ENCODE measurements at places on chromosomes 7 and 10.

- no peak for DNase-seq
Observed at GRCh38 chr10:62873866-62874265, 57.7 kb upstream of the EGR2 start.

GRCh38 chr7:102061981-102062390 is 224.7 kb upstream of the SH2B2 start:
- DNase-seq, result peak; percentile 20

DNA sequence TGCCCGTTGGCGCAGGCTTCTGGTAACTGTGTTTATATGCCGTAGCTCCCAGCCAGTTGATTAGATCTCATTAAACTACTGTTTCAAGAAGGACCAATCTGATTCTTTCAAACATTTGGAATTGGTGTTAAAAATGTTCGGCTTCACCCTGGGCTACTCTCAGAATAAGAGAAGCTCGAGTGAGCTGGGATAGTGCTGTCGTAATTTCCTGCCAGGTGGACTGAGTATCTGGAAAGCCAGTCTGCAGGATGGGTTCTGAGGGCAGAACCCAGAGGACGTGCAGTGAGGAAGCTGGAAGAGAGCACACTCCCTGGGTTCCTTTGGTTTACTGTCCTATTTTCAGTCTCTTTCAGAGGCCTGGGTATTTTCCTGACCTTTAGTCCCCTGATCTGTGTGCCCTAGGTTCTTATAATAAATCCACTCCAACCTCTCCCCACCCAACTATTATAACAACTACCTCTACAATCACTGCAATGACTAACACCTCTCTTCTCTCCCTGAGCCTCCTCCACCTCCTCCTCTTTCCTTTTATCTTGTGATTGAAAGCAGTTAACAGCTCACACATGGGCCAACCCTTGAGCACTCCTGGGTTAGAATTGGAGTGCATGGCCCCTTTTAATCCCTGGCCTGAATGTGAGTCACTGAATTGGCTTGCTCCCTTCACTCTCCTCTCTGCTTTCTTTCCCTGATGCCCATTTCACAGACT is 63.0 kb downstream of the AOAH start:
- DNase-seq, result no peak

DNA sequence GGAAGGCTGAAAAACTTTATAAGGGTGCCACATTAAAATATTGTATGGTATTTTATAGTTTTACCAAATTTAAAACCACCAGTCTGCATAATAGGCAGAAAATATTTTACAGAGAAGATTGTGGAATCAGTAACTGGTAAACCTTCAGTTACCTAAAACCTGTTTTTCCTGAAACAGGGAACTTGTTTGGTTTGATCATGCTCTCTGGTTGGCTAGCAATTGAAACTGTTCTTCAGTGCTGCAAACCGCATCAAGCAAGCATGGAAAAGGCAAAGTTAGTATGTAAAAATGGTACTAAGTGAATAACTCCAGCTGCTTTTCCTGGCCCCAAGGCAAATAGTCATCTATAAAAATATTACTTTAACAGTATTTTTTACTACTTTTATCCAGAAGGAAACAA is 316.9 kb upstream of the LRRN3 start:
- DNase-seq, result no peak

- DNase-seq, result no peak
Observed at GRCh38 chr7:112423987-112424386, 26.3 kb upstream of the IFRD1 start.

- no peak for DNase-seq
Observed at GRCh38 chr10:59970396-59971368, 64.3 kb upstream of the CCDC6 start.

DNA sequence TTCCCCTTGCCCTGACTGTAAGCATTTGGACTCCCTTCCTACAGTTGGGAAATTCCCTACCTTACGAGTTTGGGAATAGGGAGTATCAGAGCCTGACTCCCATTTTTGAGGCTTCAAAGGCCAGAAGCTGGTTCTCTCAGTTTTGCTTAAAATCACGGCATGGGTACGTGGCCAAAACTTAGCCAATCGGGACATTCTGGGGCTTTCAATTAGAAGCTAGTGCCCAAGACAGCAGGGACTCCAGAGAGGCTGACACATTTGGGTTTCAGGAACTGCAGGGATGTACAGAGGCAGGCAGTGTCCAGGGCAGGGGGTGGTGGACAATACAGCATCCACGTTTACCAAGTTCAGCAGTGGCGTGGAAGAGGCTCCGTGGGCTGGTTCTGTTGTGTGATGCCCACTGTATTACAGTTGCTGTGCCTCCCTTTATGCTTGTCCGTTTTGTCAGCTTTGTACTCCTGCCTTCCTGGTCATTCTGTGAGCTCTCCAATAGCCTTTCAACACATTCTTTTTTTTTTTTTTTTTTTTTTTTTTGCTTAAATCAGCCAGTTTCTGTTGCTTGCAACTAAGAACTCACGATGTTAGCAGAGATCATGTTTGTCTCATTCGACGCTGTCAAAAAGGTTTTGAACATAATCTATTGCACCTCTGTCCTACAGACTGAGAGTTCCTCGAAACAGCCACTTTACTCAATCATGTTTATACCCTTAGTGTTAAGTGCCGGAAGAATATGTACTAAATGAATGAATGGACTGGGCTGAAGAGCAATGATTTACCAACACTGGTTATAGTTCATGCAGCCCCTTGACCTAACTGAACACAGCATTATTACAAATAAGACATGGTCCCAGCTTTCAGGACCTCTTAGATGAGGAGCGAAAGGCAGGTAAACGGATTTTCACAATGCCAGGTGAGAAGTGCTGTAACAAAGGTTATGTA is 1.1 kb downstream of the GGCT start:
- DNase-seq, result no peak

DNA sequence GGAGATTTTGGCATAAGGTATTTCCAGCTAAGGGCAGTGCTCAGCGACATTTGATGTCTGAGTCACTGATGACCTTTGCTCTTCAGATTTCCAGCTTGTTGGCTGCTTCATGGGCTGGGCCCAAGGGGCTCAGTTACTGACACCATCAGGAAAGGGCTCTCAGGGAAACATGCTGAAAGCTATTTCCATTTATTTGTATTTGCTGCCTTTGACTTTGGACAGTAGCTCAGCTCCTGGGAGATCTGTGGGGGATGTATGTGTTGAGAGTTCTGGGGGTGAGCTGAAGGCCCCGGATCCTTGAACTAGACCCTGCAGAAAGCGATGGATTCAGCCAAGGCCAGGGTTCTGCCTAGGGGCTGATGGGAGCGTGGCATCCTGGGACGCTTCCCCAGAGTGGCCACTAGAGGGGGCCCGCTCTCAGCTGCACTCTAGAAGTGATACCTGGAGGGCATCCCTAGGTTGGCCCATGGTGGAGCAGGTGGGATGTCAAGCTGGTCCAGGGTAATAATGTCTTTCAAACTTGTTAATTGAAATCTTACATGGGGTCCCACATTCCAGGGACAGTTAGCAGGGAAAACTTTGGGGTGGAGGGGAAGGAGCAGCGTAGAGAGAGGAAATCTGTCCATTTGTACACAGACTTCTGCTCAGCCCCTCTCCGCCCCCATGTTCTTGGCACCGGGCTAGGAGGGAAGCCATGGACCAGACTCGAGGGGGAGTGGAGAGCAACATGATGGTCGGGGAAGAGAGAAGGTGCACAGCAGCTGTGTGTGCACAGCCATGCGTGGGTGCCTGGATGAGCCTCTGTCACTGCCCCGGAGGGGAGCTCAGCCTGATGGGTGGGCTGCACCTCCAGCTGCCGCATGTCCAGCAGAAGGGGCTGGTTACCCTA is 3.0 kb upstream of the BTBD16 start:
- peak; percentile 65 for DNase-seq

DNA sequence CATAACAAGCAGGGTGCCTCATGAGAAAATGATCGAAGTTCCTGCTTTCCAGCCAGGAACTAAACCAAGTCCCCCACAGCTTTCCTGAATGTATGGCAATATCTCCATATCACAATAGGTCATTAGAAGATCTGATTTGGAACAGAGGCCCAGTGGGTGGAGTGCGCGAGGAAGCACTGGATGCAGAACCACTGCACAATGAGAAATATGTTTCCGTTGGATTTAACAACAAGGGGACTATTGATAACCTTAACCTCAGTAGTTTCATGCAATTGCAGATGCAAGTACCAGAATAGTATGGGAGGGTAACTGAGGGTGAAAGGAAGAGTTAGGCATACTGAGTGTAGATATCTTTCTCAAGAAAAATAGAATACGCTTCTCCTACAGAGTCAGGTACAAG is 45.3 kb downstream of the ZPBP start:
- DNase-seq, result no peak

DNA sequence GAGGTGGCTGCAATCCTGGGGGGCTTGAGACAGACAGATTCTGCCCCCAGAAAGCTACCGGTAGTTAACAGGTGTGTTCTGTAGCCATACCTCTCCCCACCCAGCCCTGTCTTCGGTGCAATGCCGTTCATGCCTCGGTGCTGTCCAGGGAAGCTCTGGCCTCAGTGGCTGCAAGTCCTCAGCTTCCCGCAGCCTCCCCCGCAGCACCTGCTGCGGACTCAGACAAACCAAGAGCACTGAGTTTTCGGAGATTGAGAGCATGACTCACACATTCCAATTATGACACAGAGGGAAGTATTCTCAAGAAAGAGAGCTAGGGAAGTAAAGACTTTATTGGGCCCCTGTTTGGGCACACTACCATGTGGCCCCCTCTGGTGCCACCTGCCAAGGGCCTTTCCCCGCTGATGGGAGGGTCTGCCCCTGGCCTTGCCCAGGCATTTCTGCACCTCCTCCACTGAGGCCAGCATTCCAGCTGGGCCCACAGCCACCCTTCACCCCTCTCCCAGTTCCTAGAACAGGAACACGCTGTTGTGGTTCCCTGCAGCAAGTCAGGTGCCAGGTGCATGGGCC is 30.2 kb upstream of the EZH2 start:
- DNase-seq, result peak; percentile 75

GRCh38 chr7:21198921-21199320 is 229.0 kb upstream of the SP4 start:
- DNase-seq, result no peak

DNA sequence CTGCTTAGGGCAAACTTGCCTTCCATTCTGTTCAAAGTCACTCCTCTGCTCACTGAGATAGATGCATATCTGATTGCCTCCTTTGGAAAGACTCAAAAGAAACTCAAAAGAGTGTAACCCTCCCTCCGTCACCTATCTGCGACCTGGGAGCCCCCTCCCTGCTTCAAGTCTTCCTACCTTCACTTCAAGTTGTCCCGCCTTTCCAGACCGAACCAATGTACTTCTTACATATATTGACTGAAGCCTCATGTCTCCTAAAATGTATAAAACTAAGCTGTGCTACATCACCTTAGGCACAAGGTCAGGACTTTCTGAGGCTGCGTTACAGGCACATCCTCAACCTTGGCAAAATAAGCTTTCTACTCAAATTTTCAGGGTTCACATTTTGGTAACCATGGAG is 77.4 kb upstream of the C1GALT1 start:
- DNase-seq, result no peak

DNA sequence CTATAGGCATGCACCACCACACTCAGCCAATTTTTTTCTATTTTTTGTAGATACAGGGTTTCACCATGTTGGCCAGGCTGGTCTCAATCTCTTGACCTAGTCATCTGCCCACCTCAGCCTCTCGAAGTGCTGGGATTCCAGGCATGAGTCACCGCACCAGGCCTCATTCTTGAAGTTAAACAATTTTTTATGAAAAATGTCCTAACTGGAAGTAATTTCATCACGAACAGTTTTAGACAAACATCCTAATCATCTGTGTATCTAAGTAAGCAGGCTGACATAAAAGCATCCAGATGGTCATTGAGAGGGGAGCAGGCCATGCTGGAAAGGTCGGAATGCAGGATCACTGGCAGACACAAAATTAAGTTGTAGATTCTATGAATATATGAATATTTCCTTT is 269.1 kb downstream of the ZMYND11 start:
- DNase-seq, result no peak

GRCh38 chr10:54769051-54769450 is 32.0 kb downstream of the PCDH15 start:
- DNase-seq, result no peak

DNA sequence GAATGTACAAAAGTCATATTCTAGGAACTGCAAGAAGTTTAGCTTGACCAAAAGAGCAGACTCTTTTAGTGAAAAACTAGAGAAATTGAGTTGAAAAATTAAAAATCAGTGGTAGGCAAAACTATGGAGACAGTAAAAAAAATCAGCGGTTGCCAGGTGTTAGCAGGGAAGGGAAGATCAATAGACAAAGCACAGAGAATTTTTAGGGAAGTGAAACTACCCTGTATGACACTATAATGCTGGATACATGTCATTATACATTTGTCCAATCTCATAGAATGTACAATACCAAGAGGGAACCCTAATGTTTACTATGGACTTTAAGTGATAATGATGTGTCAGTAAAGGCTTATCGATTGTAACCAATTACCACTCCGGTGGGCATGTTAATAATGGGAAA is 761.9 kb downstream of the MAGI2 start:
- no peak for DNase-seq

GRCh38 chr7:150791304-150791703 is 8.9 kb downstream of the TMEM176B start:
- no peak for DNase-seq

GRCh38 chr7:5638994-5639393 is 142.5 kb downstream of the RNF216 start:
- no peak for DNase-seq

GRCh38 chr10:88122576-88122975 is 259.2 kb downstream of the PTEN start:
- no peak for DNase-seq

DNA sequence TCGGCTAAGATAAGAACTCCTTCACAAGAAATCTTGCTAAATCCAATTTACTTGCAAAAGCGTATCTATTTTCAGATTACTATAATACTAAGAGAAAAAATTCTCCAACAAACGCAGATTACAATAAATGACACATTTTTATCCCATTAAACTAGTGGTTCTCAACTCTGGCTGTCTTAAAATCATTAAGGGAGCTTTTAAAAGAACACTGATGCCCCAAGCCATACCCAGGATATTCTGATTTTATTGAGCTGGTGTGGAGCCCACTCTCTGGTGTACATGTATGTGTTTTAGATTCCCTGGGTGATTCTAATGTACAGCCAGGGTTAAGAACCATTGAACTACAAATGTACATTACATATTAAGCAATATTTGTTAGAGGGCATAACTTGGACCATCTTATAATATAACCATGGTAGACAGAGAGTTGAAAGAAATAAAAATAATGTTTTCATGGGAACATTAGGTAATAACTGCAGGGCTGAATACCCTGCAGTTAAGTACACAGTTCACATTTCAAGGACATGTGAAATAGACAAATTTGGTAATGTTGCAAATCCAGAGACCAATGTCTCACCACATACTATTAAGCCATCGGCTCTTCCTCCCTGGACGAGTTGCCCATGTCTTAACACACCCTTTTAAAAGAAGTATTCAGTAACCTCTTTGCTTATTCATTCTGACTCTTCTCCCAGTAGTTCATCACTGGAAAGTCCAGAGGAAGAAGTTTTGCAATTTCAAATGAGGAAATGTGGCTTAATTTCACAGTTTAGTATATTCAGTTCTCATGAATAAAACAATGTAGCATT is 6.2 kb downstream of the GSAP start:
- no peak for DNase-seq

- no peak for DNase-seq
Observed at GRCh38 chr7:94412762-94413322, 18.1 kb downstream of the COL1A2 start.

Measured in activated naive CD4-positive, alpha-beta T cell treated with anti-CD3 and anti-CD28 coated beads for 36 hours (primary cell).